NCI-H2081 treated with DMSO at 0.1 percent for 48 hours (cell line): ENCODE measurements at places on chromosomes 4 and X.
A peak's percentile ranks its signal among the peaks of the same experiment; 100 is the strongest.

DNA sequence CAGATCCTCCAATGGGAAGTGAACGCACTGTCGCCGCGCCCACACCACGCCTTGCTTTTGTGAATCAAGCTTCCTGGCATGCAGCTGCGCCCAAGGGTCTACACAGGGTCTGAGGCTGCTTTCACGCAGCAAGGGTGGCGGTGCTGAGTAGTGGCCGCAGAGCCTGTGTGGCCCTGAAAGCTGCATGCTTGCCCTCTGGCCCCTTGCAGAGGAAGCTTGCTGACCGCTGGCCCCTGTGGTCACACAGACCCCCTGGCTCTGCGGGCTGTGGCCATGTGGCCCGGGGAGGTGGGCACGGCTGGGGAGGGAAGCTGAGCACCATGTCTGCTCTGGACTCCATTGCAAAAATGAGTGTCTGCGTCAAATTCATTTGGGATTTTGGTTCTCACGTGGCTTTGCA, 8.8 kb downstream of the DOK7 start:
- DNase-seq, result no peak

DNA sequence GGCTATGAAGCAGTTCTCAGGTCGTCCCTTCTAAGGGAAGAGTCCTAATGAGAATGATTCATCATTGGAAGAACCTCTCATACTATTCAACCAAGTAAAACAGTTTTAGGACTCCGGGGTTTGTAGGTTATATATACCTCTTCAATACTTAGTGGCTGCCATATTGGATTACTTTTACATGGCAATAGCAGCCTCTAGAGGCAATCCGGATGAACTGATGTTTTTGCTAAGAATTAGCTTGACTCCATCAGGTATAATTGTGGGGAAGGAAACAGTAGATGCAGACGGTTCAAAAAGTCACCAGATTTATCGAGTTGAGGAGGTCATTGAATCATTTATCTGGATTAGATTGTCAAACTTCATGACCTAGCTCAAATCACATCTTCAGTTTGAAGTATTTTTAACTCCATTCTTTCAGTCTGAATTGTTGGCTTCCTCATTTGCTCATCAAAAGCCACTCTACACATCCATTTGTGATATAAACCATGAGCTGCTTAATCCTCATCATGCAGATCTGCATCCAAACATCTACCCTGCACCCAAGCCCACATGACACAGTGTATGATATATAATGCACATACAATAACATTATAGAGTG, 28.4 kb downstream of the GUCY1B1 start:
- DNase-seq, result peak; percentile 16

DNA sequence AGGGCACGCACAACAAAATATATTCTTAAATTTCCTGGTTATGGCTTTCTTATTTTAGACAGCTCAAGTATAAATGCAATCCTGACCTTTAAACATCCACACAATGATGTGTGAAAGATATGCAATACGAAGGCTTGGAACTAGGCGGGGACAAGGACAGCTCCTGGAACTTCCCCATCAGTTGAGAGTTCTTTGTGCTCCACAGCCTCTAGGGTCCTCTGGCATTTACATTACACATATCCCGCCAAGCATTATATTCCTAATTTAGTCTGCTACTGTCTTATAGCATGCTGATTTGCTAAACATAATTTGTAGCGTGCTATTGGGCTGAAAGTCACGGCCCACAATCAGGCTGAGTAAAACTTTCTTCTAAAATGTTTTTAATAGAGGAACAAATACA, 74.4 kb downstream of the FTHL17 start:
- no peak for DNase-seq

DNA sequence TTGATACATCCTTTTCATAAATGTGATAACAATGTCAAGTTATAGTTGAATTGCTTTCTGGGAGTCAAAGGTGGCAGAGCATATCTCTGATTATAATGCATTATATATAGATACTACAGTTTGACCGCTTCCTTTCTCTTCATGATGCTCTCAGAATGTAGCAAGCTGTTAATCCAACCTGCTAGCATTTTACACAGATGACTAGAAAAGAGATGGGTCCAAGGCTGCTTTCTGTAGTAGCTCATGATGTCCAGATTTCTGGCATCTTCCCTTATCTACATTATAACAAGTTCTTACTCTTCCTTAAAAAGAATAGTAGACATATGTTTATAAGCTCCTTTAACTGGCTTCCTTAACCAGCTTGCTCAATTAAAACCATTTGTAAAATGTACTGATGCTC, 192.0 kb downstream of the NWD2 start:
- DNase-seq, result no peak

DNA sequence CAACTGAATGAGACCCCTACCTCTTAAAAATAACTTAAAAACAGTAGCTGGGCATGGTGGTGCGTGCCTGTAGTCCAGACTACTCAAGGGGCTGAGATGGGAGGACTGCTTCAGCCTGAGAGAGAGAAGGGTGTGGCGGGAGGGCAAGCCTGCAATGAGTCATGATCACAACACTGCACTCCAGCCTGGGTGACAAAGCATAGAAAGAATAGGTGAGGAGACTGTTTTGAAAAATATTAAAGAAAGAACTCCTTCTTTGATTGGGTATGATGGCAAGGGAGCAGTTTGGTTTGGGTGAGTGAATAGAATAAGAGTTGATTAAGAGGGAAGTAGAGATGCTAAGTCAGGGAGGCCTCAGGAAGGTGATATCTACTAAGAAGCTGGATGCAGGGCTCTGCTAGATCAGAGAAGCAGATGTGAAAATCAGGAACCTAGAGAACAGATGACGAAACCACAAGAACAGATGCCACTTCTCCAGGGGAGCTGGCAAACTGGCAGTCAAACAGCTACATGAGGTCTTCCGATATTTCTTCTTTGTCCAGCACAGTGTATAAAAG, 318.6 kb downstream of the OPHN1 start:
- DNase-seq, result no peak

GRCh38 chrX:8179656-8180055, 8.6 kb upstream of the VCX2 start:
- DNase-seq, result no peak

- no peak for DNase-seq
Measured at GRCh38 chr4:151804821-151805220, 44.0 kb upstream of the GATB start.

DNA sequence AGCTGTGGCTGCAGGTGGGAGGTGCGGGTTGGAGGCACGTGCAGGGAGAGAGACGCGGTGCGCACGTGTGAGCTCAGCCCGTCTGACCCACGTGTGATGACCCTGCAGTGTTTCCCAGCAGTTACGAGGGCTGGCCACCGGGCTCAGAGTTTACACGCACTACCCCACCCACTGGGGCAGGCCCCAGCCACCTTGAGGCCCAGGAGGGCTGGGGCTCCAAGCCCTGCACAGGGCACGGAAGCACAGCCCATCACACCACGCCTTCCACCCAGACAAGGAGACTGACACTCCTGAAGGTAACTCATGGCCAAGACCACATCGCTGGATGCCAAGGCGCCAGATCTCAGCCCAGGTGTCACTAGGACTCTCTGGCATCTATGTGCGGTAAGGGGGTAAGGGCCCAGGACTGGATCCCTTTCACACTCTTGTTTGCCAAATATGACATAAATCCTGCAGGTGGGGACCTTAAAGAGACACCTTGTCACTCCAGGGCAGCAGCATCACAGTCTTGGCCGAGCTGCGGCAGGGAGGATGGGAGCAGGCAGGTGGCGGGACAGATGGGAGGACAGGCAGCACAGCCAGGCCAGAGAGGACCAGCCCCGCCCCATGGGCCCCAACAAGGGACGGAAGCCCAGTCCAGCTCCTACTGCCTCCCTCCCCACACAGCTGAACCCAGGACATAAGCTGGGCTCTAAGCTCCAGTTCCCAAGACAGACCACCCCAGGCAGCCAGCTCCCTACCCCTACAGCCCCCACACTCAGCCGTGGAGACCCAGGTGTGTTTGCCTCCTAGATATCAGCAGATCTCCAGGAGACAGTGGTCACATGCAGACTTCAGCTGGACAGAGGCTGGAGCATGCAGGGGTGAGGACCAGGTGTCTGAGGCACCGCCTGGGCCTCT, 56.8 kb downstream of the ZFYVE28 start:
- DNase-seq, result no peak

DNA sequence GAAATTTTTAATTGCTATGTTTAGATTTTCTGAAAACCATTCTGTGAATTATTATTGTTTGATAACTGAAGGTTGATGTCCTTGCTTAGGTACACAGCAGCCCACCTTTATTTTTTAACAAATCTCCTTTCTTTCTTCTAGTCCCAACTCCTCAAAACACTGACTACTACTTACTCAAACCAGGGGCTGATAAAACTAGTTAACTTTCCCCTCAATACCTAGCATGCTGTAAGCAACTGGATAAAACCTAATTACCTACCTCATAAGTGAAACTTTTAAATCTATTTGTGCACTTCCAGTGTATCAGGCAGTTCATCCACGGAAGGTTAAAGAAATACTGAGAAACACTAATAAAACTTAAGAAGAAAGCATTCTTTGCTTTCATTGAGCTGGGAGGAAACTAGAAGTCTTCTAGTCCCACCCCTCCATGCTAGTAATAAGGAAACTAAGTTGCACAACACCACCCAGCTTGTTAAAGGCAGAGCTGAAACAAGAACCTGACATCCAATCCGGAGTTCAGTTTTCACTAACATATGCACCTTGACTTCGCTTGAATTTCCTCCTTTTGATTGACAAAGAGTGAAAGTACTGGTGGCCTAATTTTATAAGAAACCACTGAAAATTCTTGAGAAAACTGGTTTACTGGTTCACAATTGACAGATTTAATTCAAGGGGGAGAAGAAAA, 180.2 kb upstream of the TET2 start:
- DNase-seq, result no peak

DNA sequence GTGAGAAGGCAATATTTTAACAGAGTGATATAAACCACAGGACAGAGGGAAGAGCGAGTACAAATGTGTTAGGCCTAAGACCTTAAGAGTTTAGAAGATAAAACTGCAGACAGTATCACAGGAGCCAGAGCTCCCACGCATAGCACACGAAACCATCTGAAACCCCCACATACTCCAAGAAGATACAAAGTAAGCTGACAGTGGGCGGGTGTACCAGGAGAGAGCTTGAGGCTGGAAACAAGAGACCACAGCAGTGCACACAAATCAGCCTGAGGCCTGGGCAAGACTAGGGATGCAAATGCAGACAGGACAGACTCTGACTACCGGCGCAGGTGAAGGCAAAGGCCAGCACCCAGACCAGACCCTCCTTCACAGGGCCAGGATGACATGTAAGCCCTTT, 54.1 kb upstream of the ARHGAP24 start:
- DNase-seq, result no peak

GRCh38 chr4:28462766-28463700, 1602.4 kb downstream of the STIM2 start:
- DNase-seq, result no peak

DNA sequence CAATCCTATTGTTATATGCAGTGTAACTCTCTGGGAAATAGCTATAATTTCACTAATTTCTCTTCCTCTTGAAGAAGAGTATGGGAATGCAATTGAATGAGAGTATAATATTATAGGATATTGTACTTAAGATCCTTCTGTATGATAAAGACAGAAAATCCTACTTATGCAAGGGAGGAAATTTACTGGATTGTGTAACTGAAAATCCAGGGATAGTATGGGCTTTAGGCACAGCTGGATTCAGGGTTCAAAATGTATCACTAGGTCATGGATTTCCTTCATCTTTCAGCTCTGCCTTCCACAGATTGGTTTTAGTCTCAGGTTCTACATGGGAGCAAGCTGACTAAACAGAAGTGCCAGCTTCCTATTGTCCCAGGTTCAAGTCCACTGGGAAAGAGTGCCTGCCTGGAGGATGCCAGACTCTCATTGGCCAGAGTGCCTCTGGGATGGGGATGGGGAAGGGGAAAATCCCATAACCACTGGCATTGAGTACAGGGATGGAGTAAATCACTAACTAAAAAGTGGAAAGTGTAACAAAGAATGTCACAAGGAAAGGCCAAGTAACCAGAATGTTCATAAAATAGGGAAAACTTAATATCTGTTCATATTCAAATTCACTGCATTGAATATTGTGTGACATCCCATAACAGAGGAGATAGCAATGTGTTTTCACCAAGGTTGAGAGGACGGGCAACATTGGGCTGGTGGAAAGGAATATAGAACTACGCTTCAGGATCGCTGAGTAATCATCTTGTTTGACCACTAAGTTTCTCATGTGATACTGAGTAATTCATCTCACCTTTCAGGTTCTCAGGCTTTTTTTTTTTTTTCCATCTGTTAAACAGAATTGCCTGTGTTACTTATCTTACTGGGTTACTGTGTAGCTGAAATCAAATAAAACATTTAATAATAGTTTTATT, 75.7 kb downstream of the ANXA3 start:
- DNase-seq, result no peak

GRCh38 chr4:2254665-2255500, 7.0 kb downstream of the MXD4 start:
- no peak for DNase-seq

DNA sequence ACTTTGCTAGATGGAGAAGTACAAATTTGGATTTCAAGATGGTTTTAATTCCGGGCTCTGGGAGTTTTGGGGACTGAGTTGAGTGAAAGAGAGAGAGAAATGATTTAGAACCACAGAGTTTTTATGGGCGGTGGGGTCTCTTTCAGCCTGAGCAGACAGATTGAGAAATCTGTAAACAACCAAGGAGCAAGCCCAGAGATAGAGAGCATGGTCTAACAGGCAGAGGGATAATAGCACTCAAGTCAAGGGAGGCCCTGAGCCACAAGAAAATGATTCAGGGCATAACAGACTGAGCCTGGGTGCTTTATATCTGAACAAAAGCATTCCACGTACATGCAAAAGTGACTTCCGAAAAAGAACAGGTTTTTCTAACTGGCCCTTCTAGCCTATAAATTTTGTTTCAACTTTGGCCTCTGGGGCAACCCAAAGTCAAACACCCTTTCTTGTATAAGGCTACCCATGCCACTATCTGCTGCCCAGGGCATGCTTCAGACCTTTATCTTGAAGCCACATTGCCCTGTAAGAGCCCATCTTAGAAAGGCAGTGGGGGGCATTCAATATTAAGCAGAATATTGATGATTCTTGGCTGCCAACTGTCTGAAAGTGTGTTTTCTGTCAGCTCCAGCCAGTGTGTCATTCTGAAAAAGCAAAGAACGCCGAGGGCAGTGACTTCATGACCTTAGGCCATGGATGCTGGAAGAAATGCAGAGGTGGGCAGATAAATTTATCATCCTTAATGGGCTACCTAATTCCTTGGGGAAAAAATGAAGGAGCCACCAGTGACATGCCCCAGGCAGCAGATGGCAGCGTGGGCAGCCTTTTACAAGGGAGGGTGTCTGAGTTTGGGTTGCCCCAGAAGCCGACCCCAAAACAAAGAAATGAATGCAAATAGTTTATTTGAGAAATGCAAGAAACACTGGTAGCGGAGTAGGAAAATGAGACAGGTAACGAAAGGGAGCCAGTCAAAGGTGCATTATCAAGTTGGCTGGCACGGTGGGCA, 637.6 kb downstream of the MID1IP1 start:
- no peak for DNase-seq

DNA sequence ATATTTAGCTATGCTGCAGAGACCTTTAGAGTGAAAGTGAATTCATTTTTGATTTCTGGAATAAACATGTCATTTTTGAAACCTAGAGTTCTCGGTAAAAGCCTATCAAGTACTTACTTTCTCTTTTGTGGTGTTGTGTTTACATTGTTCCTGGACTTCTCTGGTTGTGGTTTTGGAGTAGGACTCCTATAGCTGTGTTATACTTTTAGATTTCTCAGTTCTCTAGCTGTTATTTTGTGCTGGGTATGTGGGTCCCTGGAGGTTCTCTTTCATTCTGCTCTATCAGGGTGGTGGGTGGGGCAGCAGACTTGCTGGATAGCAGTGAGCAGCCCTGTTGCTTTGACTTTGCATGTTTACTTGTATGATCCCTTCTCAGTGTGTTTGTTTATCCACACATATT, 25.6 kb upstream of the MSMO1 start:
- no peak for DNase-seq
